Stimulated activated CD8-positive, alpha-beta memory T cell treated with anti-CD3 and anti-CD28 coated beads, Interleukin-15, amount 100 ng/mL, for 1 hour (primary cell): ENCODE measurements at places on chromosomes 16 and 17.

GRCh38 chr17:45946841-45947256 lies 52.2 kb upstream of the STH start:
- no peak for DNase-seq

DNA sequence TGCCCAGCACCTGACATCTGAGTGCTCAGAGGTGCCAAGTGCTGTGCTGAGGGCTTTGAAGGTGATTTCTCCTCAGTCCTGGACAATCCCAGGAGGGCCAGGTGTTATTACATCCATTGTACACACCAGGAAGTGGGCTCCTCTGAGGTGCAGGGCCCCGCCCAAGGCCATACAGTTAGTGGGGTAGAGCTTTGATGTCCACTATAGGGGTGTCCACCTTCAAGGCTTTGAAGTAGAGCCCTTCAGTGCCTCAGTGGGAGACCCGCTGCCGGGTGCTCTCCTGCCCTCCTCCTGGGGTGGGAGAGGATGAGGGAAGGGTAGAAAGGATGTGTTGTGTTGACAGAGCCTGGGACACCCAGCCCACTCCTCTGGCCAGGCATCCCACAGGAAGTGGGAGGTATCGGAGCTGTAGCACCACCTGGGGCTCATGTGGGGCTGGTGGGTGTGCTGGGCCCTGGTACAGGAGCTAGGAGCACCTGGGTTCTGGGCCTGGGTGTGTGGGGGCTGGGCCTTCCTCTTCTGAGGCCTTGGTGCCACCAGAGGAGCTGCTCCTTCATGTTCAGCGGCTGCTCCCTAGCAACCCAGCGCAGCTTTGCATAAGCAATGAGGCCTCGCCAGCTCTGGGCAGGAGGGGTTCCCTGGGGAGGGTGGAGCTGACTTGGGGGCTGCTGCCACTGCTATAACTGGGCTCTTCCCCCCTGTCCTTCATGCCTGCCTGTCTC lies 7.4 kb downstream of the LASP1 start:
- DNase-seq = no peak

DNA sequence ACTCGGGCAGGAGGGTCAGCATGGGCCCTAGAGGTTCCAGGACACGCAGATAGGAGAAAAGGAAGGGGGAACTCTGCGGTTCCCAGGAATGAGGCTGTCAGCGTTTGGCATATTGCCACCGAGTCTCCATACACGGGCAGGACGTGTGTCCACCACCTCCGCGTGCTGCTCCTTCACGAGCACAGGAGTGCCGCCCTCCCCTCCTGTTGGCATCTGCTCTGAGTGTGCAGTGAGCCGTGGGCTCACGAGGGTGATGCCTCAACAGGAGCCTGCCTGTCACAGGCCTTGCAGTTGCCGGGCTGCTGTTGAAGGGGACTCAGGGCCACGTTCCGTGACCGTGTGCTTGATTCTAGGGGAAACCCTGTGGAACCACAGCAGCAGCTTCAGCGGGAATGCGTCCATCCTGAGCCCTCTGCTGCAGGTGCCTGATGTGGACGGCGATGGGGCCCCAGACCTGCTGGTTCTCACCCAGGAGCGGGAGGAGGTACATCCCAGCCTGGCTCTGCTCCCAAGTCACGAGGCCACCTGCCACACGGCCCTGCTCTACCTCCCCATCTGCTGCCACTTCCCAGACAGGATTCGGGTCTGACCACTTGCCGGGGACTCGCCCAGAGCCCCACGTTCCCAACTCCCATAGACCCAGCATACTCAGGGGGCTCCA lies 14.6 kb downstream of the RGS11 start:
- DNase-seq = no peak

GRCh38 chr17:76597156-76598003 lies 11.7 kb upstream of the ST6GALNAC2 start:
- no peak for DNase-seq

DNA sequence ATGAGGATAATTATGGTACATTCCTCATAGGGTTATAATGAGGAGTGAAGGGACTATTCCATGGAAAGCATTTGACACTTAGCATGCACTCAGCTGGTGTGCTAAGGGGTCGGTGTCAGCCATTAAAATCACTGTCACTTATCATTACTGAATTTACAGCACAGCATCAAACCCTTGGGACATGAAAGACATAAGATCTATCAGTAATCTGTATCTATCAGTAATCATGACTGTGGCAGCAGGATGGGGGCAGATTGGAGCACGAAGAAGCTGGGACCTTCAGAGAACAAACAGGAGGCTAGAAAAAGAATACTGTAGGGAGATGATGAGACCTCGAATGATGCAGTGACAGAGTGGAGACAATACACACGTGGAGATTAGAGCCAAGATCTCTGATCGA lies 73.5 kb upstream of the CLEC3A start:
- no peak for DNase-seq

GRCh38 chr17:28887871-28888471 lies 9.6 kb downstream of the FLOT2 start:
- DNase-seq = no peak

DNA sequence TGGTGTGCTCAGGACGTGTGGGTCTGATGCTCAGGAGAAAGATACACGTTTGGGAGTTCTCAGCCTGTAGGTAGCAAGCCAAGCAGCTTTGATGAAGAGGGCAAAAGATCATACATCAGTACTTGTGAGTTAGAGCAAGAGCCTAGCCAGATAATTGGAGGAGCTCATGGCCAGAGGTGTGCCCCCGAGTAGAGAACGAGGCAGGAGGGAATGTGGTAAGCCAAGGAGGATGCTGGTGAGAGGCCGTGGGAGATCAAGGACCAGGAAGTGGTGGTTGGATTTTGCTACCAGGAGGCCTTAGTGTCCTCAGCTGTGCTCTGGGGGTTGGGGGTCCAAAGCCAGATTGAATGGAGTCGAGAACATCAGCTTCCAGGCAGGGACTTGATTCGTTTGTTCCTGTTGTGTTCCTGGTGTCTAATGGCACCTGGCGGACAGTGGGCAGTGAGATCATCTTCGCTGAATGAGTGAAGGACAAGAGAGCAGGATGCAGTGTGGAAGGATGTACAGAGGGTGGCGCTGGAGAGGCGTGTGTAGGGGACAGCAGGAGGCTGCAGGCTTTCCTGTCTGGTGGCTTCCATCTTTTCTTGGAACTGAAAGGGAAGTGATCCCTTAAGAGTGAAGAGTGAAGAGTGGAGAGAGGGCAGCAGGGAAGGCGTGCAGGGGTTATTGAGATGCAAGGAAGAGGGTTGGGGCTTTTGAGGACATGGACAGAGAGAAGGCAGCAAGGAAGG lies 11.6 kb downstream of the FBXL19 start:
- DNase-seq = no peak

DNA sequence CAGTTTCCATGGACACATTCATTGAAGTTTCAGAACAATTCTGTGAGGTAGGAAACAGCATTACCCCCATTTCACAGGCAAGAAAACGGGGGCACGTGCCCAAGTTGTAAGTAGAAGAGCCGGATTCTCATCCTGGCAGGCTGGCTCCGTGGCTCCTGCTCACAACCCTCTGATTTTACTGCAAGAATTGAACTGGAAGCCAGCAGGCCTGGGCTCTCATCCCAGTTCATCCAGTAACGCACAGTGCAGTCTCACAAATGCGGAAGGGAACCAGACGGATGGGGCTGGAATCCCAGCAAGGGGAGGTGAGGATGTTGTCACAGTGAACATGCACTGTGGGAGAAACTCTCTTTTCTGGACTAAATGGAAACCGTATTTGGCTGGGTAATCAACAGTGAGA lies 40.7 kb upstream of the DOC2B start:
- DNase-seq = no peak

DNA sequence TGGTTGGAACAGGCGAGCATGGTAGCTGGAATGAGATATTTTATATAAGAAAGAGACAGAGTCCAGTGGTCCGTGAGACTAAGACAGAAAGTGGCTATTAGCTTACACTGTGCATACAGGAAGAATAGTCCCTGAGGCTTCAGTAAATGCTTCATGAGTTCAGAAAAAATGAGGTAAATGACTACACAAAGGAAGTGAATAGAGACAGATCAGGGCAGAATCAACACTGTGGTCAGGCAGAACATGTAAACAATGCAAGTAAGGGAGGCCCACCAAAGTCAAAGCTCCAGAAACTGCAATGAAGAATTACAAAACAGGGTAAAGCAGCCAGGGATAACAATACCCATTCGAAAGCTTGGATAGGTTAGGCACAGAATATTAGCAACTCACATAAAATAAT lies 4.8 kb downstream of the ABCA10 start:
- DNase-seq = no peak

DNA sequence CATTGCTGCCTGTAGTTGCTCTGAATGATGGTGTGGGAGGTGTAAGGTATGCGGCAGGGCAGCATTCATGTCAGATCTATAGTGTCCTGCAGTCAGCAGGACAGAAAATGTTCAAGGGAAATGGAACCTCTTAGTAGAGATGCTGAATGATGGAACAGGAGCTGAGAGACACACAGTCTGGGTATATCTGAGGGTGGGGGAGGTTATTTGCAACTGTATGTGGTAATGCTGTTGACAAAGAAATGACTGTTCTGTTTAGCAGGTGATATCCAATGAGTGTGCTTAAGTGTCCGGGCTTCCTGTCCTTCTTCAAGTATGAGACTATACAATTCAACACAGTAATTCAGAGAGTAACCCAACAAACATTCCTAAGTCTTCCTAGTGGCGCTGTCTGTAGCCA lies 46.6 kb downstream of the STH start:
- no peak for DNase-seq

GRCh38 chr17:63439687-63440086 lies 6.4 kb downstream of the CYB561 start:
- no peak for DNase-seq

DNA sequence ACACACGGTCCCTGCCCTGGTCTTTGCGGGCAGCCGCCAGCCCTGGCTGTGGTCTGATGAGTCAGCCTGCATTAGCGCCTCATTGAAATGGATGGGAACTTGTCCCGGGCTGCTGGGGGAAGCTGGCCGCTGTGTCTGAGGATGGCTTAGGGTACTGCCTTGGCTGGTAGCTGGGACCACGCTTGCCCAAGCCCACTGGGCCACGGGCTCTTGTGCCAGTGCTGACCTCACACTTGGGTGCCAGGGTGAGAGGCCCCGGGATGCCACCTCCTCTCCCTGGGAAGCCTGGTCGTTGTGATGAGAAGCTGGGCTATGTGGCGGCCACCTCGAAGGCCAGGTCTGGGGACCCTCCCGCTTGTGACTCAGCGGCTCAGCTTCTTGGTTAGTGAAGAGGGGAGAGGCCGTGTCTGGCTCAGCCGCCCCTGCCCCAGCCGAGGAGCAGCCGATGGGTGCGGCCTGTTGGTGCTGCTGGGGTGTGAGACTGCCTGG lies 10.7 kb downstream of the CACNA1H start:
- no peak for DNase-seq

DNA sequence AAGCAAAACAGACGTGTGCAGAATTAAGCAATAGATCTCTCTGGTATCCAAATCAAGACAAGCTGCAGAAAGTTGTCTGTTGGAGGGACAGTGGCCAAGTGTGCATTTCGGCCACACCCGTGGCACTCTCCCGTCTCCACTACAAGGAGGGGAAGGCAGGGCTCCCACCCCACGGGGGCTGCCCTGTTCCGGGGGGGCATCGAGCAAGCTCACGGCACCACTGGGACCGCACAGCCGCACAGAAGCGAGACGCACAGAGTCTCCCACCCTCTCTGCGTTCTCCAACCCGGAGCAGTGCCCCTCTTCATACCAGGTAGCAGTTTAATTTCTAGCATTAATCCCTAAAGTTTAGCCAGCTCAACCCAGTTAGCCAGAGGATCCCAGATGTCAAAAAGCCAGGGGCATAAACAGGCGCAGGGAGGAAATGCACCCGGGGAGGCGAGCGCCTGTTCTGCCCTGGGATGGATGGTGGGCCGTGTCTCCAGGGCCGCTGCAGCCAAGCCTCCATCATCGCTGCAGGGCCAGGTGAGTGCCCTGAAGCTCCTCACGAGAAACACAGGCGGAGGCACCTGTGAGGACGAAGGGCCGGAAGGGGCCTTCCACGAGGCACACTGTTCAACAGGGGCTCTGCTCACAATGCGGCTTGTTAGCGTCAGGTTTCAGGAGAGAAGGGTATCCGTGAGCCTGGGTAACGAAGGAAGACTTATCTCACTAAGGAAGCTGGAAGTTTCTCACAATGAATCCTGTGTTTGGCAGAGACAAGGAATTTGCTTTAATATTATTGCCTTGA lies 42.1 kb upstream of the METRNL start:
- no peak for DNase-seq

GRCh38 chr17:50952889-50953288 lies 86.7 kb upstream of the TOB1 start:
- DNase-seq = no peak

GRCh38 chr16:65212240-65212639 lies 90.4 kb upstream of the CDH11 start:
- DNase-seq = no peak

- no peak for DNase-seq
Observed at GRCh38 chr17:49190932-49191331, 19.4 kb downstream of the GNGT2 start.

DNA sequence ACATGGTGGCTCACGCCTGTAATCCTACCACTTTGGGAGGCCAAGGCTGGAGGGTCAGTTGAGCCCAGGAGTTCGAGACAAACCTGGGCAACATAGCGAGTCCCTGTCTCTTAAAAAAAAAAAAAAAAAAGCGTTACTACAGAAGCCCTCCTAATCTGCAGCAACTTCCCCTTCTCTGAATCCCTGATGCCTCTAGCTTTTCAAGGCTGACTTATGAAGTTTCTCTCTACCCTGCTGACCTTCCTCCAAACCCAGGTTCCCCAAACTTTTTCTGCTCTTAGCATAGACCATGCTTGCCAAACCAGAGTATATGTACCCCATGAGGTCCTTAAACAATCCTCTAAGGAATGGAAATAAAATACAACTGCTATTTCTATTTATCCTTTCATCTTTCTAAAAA lies 16.4 kb downstream of the LYRM1 start:
- DNase-seq = no peak

- no peak for DNase-seq
Observed at GRCh38 chr17:64401941-64402340, 11.3 kb upstream of the PECAM1 start.

DNA sequence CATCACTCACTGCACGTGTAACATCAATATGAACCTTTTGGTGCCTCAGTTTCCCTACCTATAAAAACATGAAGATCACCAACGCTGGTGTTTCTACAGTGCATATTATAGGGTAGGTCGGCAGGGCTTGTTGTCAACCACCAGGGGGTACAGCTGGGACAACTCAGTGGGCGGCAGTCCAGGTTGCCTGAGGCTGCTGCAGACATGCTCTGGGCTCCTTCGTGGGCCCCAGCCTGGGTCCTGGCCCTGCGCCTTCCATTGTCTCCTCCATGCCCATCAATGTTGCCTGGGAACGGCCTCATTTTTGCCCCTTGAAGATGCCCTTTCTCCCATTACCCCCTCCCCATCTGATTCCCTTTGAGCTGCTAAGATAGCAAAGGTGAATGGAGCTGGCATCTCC lies 89.8 kb downstream of the GSG1L start:
- no peak for DNase-seq

DNA sequence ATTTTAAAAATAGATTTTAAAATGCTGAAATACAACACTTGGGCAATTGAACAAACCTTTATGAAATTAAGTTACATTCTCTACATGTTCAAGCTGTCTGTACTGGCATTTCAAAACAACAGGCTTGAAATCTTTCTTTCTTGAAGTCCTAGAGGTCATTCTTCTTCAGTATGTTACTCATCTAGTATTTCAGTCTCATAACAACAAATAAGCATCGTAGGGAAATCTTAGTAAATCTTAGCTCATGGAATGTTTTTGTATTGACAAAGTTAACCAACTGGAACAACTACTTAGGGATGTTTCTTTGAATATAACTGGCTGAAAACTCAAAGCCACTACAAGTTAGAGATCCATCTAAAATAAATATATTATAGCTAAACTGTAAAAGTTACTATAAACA lies 96.6 kb downstream of the KIF2B start:
- no peak for DNase-seq

GRCh38 chr17:79790805-79791734 lies 5.8 kb downstream of the CBX8 start:
- DNase-seq = no peak
